ENCODE measurements at places on chromosomes 3 and 15.

- no peak for DNase-seq
These were observed 490.0 kb upstream of the TBL1XR1 start for GRCh38 chr3:177687291-177687690.

- DNase-seq = no peak
These were observed 11.3 kb downstream of the CGNL1 start for GRCh38 chr15:57387564-57388076.

DNA sequence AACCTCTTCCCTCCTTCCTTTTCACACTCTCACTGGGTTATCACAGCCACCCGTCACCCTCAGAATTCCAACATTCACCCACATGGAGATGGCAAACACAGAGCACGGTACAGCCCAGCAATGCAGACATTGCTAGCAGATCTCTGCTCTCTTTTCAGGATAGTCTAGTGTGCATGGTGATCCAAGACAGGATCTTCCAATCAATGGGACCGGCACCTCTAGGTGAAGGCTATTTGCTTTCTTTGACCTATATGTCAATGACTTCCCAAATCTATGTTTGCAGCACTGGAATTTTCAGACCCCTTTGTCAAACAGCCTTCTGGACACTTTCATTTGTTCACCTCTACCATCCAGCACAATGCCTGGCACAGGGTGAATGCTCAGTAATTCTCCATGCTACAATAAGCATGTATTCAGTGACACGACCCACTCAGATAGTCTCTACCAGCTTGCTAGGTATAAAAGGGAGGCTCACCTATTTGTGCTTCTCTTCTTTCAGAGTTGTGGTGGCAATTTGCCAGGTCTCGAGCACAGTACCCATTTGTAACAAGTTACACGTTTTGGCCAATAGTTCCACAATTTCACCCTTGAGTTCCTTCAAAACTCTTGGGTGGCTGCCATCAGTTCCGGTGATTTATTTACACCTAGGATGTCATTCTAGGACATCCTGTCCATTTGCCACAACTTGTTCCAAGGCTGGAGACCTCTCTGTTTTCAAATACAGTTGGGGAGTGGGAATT, 279.1 kb upstream of the ICE2 start:
- no peak for DNase-seq

- no peak for DNase-seq
These were observed 12.2 kb downstream of the TMEM43 start for GRCh38 chr3:14137004-14137403.

DNA sequence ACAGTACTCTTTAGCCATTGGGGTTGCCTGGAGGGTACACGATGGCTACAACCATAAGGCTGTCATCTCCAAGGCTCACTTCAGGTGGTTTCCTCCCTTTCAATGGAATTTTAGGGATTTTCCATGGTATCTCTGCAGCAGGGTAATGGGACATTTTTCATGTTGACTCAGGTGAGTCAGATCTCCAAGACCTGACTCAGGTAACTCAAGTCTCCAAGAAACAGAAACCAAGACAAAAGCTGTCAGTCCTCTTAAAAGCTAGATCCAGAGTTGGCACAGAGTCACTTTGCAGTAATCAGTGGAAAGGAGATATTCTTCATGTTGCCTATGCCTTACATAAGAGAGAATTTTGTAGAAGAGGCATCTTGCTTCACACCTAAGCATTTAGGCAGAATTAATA, 375.8 kb upstream of the ARPP21 start:
- no peak for DNase-seq

- DNase-seq = no peak
These were observed 22.5 kb upstream of the TSPAN3 start for GRCh38 chr15:77093436-77093835.

DNA sequence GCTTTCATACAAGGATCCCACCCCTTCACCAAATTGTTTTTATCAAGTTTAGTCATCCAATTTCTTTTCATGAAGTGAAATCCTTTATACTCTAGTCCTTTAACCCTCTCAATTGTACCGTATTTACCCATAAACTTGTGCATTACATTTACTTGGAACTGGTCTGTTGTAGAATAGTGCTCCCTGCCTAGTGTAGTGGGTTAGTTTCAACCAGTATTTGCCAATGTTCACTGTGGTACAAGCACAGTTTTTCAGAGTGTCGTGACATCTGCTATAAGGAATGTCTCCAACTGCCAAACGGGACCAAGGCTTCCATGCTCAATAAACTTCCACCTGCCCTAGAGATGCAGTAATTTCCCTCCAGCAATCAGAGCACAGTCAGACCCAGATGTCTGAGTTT, 211.9 kb downstream of the KCNAB1 start:
- no peak for DNase-seq

GRCh38 chr3:177690306-177690705, 493.0 kb upstream of the TBL1XR1 start:
- no peak for DNase-seq

DNA sequence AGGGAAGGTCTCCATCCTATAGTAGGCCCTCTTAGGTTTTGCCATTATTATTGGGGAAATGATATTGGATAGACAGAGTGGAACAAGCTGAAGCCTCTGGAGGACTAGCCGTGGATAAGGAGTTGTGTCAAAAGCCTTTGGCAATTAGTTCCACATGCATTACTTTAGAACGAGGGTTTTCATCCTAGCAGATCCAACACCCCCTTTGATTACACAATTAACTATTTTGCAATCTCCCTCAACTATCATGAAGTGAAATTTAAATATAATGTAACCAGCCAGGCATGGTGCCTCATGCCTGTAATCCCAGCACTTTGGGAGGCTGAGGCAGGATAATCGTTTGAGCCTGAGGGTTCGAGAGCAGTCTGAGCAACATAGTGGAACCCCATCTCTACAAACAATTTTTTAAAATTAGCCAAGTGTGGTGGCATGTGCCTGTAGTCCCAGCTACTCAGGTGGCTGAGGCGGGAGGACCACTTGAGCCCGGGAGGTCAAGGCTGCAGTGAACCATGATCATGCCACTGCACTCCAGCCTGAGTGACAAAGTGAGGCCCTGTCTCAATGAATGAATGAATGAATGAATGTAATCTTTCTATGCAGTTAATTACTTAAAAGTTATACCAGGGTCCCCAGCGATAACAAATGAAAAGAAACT, 56.8 kb downstream of the PXYLP1 start:
- DNase-seq = no peak

DNA sequence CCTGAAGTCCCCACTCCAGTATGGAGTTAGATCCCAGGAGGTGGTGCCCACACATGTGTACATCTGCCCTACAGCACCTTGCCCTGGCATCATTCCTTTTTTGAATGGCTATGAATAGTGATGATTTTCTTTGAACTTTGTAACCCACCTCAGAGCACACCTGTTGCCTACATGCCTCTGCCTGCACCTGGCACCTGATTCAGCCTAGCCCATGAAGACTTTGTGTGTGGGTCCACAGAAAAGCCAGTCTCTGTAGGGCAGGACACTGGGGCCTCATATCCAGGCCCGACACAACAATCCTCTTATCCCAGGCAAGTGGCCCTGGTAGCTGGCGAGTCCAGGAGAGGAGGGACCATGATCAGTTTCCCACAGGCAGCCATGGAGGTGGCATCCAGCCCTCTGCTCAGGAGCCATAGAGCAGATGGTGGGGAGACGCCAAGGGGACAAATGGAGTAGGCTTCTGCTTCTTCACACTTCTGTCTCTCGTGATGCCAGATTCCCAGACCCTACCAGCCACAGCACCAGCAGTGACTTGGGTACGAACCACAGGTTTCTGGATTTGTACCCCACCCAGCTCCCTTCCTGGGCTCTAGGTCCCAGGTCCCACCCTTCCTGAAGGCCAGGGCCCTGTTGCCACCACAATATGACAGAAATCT, 230.7 kb downstream of the UACA start:
- DNase-seq = no peak
